ENCODE measurements at places on chromosomes 12 and 14.

DNA sequence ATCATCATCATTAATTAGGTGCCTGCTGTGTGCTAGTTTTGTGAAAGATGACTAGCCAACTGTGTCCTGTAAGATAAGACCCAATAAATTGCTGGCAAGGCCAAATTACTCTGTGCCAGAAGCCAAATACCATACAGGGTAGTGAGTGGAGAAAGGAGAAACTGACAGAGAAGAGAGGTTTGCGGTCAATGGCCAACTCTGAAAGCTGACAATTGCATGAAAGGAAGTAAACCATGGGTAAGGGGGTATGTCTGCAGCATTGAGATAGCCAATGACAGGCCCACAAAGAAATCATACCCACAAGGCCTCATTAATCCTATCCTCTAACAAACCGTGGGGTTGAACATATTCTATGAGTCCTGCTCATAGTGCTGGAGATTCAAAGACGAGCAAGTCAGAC, 236.6 kb upstream of the CCDC196 start:
- DNase-seq, result no peak

DNA sequence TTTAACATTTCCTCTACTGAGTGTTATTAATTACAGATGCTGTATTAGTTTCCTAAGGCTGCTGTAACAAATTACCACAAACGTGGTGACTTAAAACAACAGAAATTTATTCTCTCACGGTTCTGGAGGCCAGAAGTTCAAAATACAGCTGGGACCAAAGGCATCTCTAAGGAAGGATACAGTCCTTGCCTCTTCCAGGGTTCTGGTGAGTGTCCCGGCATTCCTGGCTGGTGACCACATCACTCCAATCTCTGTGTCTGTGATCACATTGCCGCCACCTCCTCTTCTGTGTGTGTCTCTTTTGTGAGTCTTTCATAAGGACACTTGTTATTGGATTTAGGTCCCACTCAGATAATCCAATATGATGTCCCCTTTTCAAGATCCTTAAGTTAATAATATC, 85.1 kb upstream of the CCDC198 start:
- DNase-seq, result no peak

DNA sequence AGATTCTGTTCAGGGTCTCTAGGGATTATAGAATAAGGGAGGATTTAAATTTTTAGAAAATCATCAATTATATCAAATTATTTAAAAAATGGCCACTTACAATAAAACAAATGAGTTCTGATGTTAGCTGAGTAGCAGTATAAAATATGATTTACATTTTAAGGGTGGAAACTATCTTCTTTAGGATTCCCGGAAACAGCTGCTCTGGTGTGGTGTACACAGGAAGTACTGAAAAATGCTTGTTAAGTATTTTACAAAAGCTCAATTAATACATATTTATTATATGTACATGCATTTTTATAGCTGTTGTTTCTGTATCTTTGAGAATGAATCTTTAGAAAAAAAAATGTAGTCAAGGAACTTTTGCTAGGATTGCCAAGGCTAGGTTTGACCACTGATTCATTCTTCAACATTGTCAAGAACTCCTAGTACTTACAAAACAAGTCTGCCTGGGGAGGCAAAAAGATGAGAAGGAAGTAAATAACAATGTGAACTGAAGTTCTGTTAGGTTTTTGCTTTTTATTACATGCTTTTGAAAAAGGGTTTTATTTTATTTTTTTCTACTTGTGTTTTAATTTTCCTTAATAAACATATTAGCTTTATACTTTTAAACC, 48.0 kb downstream of the ARF6 start:
- no peak for DNase-seq

- DNase-seq, result no peak
These were observed 5.3 kb downstream of the B4GALNT1 start for GRCh38 chr12:57627501-57628279.

GRCh38 chr14:42130815-42131214, 524.1 kb downstream of the LRFN5 start:
- DNase-seq, result no peak

DNA sequence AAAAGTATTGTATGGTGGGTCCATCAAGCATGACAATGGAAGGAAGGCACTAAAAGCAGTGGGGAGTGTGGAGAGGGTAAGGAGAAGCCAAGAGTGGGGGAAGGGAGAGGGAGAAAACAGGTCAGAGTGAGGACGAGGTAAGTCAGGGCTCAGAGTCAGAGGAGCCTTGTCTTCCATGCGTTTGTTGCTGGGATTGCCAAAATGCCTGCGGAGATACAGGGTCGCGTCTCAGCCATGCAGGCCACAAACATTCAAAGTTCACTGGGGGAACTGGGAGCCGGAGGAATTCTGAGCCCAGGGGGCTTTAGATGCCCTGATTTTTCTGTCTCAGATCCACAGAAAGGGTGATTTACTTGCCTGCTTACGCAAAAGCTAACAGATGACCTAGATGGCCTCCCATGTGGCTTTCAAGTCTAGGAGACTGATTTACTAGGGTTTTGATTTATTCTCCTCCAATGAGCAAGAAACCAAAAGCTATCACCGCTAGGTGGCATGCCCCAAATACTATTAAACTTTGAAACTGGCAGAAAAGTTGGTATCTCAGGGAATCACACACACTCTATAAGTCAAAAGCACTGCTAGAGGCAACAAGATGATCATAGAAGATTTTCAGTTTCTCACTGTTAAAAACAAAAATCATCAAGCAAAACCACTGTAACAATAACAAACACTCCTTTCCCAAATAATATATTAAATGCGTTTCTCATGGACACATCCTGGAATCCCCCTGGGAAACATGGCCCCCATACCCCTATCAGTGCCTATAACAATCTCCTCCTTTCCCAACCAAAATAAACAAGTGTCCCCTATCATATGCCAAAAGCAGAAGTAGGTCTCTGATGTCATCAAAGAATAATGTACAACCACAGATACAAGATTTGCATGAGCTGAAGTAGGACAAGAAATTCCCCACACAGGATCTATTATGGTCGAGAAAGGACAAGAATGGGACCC, 26.6 kb upstream of the MDM1 start:
- peak; percentile 15 for DNase-seq

DNA sequence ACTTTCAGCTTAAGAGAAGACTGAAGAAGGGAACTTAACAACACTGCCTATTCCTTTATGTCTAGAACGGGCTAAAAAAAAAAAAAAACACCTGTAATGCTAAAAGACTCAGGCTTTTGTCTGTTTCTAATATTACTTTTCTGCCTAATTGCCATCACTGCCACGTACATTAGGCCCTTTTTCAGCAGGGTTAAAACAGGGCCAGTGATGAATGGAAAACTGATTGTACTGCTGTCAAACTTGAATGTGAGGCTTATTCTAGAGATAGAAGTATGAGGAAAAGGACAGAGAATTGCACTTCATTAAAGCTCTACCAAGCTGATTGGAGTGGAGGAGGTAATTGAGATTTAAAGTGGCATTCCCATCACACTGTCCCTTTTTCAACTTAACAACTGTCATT, 535.8 kb downstream of the PRKD1 start:
- no peak for DNase-seq

- no peak for DNase-seq
These were observed 45.0 kb downstream of the SLC24A4 start for GRCh38 chr14:92368001-92368400.

GRCh38 chr12:93173178-93173957, 204.4 kb upstream of the NUDT4 start:
- DNase-seq, result no peak

DNA sequence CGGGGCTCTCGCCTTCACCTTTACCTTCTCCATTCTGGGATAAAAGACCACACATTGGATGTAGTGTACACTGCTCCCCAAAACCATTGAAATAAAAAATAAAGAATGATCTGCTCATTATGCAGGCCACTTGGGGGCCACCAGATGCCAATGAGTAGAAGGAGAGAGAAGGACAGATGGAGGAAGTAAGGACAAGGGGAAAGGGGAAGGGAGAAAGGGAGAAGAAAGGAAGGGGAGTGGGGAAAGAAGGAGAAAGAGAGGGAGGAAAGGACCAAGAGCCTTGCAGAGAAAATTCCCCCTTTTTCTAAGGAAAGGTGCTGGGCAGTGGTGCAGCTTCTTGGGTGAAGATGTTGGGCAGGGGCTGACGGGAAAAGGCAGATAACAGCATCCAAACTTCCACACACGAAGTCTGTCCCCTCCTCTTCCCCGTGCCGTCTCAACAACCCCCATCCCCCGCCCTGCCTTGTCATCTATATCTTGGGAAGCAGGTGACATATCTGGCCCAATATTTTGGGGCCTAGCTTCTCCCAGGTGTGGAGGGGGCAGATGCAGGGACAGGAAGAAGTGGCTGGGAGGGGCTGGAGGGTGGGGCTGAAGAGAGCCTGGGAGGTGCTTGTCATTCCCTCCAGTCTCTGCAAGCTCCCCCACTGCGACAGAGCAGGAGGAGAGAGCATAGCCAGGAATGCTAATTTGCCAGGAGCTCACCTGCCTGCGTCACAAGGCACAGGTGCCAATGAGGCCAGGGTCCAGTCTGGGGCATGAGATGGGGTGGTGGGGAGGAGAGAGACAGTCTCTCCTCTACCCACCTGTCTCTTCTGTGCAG, 107.5 kb downstream of the SINHCAF start:
- no peak for DNase-seq

All from stimulated activated CD4-positive, alpha-beta T cell treated with anti-CD3 and anti-CD28 coated beads, Interleukin-15, amount 100 ng/mL, for 1 hour (primary cell).